ENCODE measurements at places on chromosomes 4 and X.

GRCh38 chr4:26557164-26557563 is 26.7 kb upstream of the TBC1D19 start:
- DNase-seq, result no peak

DNA sequence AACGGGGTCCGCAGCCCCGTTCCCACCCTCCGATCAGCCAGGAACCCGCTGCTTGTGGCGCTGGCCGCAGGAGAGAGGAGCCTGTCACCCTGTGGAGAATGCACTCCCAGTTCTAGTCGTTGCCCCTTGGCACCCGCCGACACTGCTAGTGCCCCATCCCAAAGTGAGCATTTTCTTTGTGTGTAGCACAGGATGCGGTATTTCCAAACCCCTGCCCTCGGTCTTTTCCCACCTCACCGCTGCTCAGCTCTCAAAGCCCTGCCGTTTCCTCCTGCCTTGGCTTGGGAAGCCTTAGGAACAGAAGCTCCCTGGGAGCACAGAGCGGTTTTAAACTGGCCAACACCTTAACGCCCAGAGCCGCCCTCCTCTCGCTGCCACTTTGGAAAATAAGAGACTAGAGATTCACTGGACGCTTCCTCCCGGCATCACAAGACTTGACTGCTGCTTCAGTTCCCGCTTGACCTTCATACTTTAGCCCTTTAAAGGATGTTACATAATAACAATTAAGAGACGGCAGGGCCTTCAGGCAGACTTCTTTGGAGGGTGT is 772 bp downstream of the CYP4V2 start:
- no peak for DNase-seq

DNA sequence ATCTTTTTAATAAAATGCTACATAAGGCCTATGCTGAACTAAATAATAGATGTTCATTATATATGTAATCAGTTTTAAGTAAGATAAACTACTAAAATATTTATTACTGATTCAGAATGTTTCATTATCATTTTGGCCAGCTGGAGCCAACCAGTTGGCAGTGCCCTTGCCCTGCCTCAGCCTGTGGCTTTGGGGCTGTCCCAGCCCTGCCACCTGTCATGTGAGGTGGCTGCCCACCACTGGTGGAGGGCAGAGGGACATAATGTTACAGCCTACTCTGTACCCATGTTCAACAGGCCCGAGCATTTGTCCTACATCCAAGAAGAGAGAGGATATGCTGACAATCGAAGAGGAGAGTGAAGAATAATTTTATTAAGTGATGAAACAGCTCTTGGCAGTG is 422.2 kb downstream of the SPIN4 start:
- DNase-seq, result no peak

- no peak for DNase-seq
Observed at GRCh38 chr4:138892483-138893407, 122.8 kb upstream of the NOCT start.

DNA sequence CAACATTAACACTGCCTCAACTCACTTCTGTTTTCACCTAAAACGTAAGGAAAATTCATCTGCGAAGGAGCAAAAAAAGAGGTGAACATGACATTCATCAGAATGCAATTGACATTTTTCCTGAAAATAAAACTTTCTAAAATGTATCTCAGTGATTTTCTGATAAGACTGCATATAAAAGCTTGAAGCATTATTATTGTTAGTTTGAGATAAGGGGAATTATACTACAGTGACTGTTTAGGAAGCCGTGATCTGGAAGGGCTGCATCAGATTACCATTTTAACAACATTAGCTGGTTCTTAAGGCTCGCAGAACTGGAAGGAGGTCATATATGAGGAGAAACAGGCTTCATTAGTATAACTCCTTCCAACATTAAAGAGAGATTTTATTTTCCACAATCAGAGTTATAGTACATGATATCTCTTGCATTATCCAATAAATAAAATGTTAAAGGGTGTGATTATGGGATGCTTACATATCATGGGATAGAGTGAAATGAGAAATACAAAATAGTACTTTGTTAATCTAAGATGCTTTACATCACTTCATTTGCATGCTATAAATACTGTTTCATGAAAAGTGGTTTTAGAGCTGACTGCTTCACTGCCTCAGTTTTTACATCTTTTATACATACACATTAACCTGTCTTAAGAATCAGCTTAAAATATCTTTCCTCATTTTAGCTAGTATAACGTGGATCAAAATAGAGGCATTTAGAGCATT is 1820.1 kb upstream of the TENM3 start:
- no peak for DNase-seq

DNA sequence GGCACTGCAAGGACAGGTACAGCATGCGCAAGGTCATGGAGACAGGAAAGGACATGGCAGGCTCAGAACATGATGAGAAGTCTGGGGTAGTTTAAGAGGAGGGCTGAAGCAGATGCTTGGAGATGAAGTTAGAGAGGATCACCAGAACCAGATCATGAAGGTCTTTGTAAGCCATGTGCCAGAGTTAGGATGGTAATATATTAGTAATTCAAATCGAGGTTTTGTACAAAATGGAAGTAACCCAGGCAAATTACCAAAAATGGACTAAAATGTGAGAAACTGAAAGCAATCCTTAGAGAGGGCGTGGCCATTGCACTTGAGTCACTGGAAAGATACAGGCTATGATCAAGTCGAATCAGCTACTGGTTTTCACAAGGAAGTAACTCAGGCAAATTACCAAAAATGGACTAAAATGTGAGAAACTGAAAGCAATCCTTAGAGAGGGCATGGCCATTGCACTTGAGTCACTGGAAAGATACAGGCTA is 13.5 kb downstream of the RXFP1 start:
- no peak for DNase-seq

DNA sequence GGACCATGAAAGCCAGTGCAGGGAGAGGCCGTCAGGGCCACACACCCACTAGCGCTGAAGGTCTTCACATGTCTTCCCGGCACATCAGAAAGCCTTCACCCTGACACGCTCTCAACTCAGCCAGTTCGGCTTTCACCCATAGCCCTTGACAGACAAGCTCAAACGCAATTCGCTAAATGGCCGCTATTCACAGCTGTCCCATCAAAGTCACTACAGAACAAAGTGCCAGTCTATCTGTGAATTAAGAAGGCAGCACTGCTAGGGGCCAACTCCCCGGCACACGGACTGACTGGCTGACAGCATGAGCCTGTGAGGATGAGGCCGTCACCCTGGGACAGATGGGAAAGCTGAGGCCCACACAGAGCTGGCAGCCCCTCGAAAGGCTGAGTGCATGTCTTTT is 45.7 kb downstream of the ACOX3 start:
- DNase-seq, result no peak

DNA sequence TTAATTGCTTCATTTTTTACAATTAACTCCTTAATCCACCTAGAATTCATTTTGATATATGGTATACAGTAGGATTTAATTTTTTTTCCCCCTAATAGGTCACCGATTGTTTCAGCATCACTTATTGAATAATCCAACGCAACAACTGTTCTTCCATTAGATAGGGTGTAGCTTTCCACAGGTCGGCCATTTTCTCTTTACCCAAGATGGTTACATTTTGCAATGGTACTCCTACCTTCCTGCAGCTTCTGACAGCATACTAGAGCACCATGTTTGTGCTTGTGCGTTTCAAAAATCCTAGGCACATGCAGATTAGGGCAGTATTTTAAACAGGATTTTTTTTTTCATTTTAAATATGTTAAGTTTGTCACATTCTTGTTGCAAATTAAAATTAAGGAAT is 2.3 kb downstream of the LINC00632 start:
- no peak for DNase-seq

GRCh38 chr4:136078976-136079375 is 1453.3 kb downstream of the PCDH18 start:
- DNase-seq, result no peak

DNA sequence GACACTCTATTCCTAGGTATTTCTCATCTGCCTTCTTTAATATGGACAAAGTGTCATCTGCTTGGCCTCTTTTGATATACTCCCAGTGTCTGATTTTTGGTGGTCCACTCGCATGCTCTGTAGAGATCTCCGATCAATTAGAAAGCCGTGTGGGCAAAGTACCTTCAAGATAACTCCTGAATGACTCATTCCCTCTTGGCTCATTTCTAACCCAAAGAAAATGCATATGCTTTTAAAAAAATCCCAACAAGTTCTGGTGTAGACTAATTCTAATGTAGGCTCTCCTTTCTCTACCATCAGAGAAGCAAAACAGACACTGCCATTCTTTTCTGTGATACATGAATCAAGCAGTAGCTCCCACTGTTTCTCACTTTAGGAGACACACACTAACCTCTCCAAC is 714.9 kb upstream of the ADGRL3 start:
- DNase-seq, result no peak

DNA sequence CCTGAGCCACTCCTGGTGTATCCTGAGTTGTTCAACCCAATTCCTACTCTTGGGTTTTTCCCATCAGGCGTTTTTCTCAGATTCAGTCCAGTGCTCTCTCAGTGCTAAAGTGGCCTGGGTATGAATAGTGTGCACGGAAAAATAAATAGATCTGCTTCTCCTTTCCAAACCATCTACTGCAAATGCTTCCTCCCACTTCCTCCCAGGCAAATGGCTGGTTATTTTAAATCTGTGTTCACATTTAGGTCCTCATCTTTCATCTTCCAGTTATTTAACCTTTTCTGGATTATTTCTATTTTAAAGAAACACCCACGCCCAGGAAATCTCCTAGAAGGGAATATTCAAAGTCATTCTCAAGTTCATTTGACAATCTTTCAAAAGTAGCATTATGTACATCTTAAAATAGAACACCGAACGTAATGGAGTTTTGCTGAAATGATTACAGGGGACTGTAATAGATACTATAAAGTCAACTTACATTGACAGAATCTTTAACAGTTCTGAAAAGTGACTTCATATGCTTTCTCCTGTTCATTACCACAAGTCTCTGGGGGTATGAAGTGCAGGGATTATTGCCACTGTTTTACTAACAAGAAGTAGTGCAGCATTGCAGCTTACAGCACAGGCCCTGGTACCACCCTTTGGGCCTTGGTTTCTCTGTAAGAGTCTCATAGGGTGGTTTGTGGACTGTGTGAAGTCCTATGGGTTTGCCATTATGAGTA is 66.3 kb downstream of the MED28 start:
- DNase-seq, result no peak

- DNase-seq, result no peak
Observed at GRCh38 chr4:99723612-99724011, 66.0 kb upstream of the C4orf54 start.

GRCh38 chrX:26442340-26442739 is 226.4 kb downstream of the MAGEB5 start:
- DNase-seq, result no peak

DNA sequence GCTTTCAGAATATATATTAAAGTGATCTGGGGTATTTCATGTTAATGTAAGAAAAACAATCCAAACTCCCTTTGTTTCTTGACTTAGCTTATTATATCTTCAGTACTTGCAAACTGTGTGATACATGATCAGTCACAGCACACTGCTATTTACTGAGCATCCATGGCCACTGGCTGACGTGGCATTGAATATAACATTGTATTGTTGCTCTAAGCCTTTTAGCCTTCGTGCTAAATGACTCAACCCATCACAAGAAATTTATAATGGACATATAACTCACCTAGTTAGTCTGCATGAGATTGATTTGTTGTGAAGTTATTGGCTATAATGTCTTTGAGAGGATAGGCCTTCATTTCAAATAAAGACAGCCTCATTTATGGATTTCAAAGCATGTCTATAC is 642.6 kb downstream of the IL1RAPL1 start:
- no peak for DNase-seq

GRCh38 chr4:81195475-81195874 is 19.5 kb downstream of the PRKG2 start:
- DNase-seq, result no peak

DNA sequence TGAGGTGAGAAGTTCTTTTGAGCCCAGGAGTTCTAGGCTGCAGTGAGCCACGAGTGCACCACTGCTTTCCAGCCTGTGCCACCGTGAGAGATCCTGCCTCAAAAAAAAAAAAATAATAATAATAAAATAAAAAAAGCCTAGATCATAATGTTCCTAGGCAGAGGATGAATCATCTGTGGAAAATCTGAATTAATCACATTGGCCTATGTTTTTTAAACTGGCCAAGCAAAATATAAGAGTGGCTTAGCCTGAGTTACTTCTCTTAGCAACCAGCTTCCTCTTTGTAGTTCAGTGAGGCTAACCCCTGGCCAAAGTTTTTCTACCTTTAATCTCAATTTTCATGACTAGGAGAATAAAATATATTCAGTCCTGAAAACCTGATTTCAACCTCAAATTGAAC is 614.6 kb downstream of the PPP4R3C start:
- no peak for DNase-seq

- no peak for DNase-seq
Observed at GRCh38 chrX:1874416-1874815, 259.6 kb downstream of the ASMT start.

GRCh38 chr4:19832411-19832810 is 419.3 kb upstream of the SLIT2 start:
- no peak for DNase-seq

- no peak for DNase-seq
Observed at GRCh38 chr4:159250751-159251325, 148.0 kb downstream of the RAPGEF2 start.

- no peak for DNase-seq
Observed at GRCh38 chrX:115017455-115017854, at the start of gene IL13RA2. Gene IL13RA2 (minus strand): TSS chrX:115017616. CDS start chrX:115017269, 347 bp downstream.
